COLO829 (cell line): ENCODE measurements at places on chromosomes 13 and 19.

GRCh38 chr19:53294786-53295441 lies 27.4 kb upstream of the VN1R4 start:
- no peak for DNase-seq

GRCh38 chr19:18017275-18018083 lies 9.5 kb downstream of the ARRDC2 start:
- no peak for DNase-seq

GRCh38 chr19:2440515-2440914 lies 13.1 kb upstream of the TIMM13 start:
- no peak for DNase-seq

DNA sequence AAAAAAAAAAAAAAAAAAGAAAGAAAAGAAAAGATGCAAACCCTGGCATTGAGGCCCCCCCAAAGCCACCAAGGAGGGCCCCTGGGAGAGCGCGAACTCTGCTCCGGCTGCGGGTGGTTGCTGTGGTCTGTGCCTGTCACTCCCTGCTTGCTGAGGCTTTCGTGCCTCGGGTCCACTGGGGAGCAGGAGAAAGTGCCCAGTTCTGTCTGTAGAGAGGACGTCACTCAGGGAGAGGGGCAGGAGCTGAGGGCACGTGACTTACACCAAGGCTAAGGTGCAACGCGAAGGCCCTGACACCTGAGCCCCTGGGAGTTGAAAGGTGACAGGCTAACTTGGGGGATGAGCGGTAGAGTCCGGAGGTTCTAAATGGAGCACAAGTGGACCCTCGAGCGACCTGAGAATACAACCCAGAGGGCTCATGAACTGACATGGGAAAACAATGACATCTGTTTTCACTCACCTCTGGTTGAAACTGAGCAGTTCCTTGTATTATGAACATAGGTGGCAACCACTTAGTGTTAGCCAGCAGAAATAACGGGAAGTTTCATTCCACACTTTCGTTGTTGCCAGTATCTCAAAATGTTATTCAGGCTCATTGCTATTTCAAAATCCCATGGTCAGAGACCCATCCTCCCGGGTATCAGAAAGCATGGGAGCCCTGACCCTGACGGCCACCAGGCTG lies 69.2 kb upstream of the TM9SF2 start:
- DNase-seq, result no peak

DNA sequence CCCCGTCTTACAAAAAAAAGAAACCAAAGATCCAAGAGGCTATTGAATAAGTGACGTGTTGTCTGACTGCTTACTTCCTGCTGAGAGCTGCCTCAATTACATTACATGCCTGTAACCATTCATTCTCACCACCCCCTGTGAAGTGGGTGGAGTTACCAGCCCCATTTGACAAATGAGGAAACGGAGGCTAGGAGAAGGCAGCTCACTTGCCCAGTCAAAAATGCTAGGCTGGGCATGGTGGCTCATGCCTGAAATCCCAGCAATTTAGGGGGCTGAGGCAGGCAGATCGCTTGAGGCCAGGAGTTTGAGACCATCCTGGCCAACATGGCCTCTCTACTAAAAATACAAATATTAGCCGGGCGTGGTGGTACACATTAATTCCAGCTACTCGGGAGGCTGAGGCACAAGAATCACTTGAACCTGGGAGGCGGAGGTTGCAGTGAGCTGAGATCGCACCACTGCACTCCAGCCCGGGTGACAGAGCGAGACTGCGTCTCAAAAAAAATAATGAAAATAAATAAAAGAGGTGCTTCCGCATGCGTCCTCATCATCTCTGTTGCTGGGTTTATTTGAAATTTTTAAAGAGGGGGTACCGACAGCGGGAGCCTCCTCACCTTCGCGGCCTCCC lies 499 bp downstream of the LSM7 start:
- peak; percentile 76 for DNase-seq

DNA sequence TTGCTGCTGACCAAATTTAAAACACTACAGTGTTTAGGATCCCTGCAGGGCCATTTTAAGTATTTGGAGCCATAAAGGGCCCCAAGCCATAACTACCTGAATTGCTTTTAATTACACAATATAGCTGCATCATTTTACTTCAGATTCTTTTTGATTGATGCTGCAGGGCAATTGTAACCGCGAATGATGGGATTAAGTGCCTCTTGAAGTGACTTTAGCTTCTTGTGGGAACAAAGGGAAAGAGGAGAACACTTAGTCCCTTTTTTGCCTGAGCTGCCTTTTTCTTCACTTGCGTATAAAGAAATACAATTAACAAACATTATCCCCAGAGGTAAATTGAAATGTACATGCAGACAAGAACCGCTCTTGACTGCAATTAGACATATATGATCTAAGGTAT lies 228.5 kb downstream of the ZIC5 start:
- DNase-seq, result no peak

DNA sequence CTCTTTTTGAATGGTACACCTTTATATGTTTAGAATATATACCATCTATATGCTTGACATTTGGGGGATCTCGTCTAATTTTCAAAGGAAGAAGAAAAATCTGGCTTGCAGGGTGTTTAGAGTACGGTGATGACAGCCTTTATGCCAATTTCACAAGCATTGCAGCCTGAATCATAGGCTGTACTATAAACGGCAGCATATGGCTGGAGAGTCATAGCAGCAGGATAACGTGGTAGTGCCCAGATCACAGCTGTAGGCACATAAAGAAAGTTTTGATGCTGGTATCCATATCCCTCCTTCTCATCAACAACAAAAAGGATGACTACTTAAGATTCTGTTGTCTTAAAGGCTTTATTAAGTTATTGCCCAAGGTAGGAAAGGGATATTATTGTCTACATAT lies 253.0 kb downstream of the PCDH9 start:
- no peak for DNase-seq

DNA sequence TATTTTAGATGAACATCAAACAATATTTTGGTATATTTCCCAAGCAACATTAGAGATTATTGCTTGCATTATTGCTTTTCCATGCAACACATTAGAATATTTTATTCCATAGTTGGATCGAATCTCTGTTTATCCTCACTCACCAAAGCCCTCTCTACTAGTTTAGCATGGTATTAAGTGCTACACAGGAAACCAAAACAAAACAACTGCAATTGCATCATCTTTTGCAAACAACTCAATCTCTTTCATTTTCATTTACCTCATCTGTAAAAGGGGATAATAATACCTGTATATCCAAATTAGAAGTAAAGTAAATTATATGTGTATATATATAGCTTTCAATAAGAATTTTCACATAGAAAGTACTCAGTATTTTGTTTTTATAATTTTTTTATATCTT lies 147.8 kb upstream of the PCDH9 start:
- DNase-seq, result no peak

DNA sequence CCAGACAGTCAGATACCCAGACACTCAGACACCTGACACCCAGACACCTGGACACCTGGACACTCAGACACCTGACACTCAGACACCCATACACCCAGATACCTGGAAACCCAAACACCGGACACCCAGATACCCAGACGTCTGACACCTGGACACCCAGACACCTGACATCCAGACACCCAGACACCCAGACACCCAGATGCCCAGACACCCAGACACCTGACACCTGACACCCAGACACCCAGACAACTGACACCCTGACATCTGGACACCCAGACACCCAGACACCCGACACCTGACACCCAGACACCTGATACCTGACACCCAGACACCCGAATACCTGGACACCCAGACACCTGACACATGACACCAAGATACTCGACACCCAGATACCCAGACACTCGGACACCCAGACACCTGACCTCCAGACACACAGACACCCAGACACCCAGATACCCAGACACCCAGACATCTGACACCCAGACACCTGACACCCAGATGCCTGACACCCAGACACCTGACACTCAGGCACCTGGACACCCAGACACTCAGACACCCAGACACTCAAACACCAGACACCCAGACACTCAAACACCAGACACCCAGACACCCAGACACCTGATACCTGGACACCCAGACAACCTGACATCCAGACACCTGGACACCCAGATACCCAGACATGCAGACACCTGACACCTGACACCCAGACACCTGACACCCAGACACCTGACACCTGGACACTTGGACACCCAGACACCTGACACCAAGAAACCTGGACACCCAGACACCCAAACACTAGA lies 19.1 kb downstream of the C19orf12 start:
- no peak for DNase-seq

- DNase-seq, result no peak
Observed at GRCh38 chr13:43232144-43232872, 208.9 kb downstream of the DNAJC15 start.

- peak; percentile 71 for DNase-seq
Observed at GRCh38 chr13:41019011-41019487, at the start of gene ELF1. Gene ELF1 (minus strand): TSS chr13:41019316. CDS start chr13:40982054, 37,262 bp downstream.

DNA sequence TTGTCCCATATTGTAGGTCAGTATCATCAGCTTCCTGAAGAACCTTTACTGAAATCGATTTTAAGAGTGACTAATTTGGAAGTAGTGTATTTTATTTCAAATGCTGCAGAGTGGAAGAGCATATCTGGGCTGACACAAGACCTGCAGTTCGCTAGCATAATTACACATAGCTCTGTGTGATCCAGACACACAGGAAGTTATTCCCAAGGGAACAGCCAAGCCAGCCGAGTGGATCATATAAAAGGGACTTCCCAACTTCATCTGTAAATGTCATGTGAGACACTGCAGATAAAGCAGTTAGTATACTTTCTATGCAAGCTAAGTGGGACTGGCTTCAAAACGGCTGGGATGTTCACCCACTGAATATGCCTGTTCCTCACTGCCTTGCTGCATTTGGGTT lies 760.4 kb downstream of the SLITRK1 start:
- DNase-seq, result peak; percentile 0

DNA sequence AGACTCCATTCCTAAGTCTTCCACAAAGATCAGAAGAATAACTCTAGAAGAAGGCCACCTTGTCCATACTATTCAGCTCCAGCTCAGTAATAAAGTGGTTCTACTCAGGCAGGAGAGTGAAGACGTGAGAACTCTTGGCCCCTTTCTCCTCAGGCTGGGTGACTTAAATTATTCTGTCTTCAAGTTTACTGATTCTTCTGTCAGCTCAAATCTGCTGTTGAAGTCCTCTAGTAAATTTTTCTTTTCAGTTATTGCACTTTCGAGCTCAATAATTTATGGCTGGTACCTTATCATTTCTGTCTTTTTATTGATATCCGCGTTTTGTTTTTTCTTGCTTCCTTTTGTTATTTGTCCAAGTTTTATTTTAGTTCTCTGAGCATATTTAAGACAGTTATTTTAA lies 922.3 kb upstream of the PCDH9 start:
- no peak for DNase-seq

GRCh38 chr13:44329909-44330545 lies 43.6 kb upstream of the SERP2 start:
- DNase-seq, result no peak
